ENCODE measurements at places on chromosomes 5 and 9.

- no peak for DNase-seq
Measured at GRCh38 chr5:125583321-125584139, 837.1 kb upstream of the ZNF608 start.

GRCh38 chr5:102018690-102019089 lies 277.4 kb downstream of the SLCO4C1 start:
- no peak for DNase-seq

- no peak for DNase-seq
Measured at GRCh38 chr9:20244271-20244670, 378.0 kb downstream of the MLLT3 start.

DNA sequence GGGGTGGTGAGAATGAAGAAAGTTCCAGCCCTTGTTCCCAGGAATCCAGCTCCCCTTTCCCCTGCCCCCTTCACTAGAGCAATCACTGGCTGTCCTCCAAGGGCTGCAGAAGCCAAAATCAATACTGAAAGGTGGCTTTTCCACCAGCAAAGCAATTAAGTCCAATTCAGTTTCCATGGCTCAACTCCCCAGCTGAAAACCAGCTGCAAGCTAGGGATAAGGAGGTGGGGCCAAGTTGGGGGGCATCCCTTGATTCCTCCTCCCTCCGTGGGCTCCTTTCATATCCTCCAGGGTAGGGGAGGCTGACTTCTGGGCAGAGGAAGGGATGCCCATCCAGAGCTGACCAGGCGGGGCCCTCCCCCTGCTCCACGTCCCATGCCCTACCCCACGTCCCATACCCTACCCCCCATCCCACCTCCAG lies 22.7 kb downstream of the CAMK2A start:
- DNase-seq, result no peak

DNA sequence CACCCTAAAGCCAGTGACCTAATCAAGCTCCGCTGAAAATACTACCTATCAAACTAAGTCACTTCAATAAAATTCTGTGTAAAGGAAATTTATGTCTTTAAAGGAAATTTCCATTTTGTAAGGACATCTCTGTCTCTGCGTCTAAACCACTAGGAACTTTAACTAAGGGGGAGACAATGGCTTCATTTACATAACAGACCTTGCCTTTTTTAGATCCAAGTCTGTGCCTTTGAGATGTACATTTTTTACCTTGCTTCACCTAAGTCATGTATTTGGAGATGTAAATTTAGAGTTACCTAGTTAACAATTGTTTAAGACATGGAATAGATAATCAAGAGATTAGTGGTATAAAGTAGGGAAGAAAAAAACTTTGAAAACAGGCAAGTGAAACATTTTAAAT lies 10.2 kb upstream of the GLT6D1 start:
- DNase-seq, result no peak

GRCh38 chr5:93607367-93608258 lies 24.6 kb downstream of the NR2F1 start:
- DNase-seq, result peak; percentile 53

DNA sequence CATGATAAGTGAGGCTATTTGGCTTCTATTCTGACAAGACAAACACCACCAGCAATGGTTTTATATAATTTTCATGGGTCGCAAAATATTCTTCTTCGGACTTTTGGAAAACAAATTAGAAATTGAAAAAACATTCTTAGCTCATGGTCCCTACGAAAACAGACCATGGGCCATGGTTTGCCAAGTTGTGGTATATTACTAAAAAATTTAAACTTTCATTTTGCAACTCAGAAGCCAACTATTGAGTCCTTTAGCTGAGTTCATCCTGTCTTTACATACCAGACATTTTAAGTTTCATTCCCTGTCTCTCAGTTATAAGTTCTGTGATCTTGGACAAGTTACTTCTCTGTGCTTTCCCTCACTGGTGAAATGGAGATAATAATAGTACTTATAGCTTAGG lies 198.1 kb downstream of the CSNK1G3 start:
- no peak for DNase-seq

- no peak for DNase-seq
Measured at GRCh38 chr9:113368982-113369854, 7.6 kb downstream of the HDHD3 start.

GRCh38 chr5:17096952-17097695 lies 120.3 kb upstream of the BASP1 start:
- DNase-seq, result no peak

- DNase-seq, result peak; percentile 21
Measured at GRCh38 chr5:160463740-160464465, 42.2 kb downstream of the PTTG1 start.

- no peak for DNase-seq
Measured at GRCh38 chr9:77956555-77956954, 75.1 kb downstream of the GNAQ start.

DNA sequence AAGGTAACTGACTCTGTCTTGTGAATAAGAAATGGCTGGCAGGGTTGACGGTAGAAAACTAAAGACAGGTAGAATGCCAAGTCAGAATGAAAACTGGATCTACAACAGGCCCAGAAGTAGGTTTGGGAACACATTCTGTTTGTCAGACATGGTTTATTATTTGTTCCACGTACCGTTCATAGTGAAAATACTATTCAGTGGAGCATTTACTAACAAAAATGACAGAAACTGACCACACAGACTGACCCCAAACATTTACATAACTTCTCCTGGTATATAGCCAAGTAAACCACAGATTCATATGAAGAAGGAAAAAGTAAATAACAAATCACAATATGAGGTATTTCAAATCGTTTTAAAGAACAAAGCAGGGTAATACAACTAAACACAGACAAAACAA lies 73.7 kb downstream of the SLC38A9 start:
- DNase-seq, result no peak

DNA sequence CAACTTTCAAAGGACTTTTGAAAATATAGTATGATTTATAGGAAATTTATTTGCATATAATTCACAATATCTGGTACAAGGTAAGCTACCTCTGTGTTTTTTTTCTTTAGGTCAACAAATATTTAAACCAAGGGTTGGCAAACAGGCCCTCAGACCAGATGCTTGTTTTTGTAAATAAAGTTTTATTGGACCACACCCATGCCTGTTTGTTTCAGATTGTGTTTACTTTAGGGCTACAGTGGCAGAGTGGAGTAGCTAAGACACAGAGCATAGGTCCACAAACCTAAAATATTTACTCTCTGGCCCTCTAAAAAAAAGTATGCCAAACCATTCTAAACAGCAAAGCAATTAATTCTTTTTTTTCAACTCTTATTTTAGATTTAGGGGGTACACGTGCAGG lies 119.7 kb upstream of the CCDC152 start:
- no peak for DNase-seq

DNA sequence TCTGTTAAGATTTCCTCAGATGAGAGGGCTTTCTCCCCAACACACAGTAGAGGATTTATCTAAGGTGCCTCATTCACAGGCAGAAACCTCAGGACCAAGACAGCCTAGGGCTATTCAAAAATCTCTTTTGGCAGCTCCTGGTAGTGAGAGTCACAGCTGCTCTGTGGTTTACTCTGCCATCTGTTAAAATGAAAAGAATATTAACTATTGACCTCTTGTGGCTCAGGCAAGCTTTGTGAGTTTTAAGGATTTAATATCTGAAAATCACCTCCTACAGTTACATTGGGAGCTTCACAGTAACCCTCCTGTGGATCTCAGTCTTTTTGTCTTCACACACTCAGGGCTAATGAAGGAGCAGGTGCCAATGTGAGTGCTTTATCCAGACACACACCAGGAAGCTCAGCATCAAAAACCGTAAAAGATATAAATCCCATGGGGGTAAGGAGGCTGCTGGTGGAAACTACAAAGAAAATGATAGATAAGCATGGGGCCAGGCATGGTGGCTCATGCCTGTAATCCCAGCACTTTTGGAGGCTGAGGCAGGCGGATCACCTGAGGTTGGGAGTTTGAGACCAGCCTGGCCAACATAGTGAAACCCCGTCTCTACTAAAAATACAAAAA lies 29.7 kb downstream of the PPP1R2B start:
- no peak for DNase-seq

DNA sequence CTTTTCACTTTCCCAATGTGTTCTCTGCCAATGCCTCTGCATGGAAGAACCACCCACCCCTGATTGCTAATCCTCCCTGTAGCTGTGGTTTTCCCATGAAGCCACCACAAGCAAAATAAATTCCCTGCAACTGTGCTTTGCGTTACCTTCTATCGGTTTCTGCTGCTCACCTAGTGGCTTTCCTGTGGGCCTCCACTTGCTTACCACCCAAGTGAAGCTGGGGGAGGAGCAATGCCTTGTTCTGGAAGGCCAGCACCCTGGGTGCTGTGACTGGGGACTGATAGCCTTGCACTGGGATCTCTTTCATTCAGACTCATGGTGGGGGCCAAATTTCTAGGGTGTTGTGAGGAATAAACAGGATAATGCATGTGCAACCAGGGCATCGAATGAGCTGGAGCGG lies 56.3 kb upstream of the GDNF start:
- DNase-seq, result no peak

DNA sequence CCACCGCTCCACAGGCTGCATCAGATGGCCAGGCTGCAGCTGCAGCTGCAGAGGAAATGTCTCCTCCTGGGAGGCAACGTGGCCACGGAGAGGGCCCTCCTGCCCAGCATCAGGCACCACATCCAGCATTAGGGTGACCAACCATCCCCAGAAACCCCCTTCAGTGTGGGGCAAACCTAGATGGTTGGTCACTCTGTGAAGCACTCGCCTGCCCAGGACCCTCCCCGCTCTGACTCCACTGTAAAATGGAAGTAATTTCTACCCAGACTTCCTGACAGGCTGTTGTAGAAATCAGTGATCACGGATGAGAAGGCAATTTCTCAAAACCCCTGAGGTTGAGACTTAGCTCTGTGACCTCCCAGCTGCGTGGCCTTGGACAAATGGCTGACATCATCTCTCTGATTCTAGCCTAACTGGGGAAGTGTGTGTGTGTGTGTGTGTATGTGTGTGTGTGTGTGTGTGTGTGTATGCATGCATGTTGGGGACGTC lies 31.6 kb downstream of the B4GALT1 start:
- DNase-seq, result no peak

DNA sequence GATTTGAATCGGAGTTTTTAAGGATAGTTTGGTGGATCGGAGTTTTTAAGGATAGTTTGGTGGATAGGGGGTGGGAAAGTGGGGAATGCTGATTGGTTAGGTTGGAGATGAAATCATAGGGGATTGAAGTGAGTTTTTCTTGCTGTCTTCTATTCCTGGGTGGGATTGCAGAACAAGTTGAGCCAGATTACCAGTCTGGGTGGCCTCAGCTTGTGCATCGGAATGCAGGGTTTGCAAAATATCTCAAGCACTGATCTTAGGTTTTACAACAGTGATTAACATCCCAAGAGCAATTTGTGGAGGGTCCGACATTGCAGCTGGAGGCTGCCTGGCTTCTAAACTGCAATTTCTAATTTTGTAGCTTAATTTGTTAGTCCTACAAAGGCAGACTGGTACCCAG lies 23.1 kb upstream of the NXNL2 start:
- no peak for DNase-seq

- no peak for DNase-seq
Measured at GRCh38 chr9:34177593-34178435, 1.0 kb upstream of the UBAP1 start.

DNA sequence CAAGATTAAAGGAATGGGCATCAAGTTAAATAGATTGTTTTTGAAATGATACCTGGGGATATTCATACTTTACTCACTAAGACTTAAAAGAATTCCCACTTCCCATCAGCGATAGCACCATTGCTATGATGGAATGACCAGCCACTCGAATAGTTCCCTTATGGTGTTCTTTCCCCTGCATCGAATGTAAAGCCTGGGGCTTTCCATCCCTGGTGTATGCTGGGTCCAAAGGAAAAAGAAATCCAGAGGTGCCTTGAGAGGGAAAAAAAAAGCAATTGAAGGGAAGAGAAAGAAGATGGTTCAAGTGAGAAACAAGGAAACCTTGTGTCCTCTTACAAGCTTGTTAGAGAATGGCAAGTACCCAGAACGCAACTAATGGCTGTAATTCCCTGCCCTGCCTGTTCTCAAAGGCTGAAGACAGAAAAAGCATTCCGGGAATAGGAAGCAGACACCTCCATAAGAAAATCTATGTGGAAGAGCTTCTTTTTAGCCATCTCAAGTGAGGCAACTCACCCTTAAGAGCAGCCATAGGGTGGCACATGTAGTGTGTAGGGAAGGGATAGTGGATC lies 351.1 kb upstream of the DAB2 start:
- no peak for DNase-seq

DNA sequence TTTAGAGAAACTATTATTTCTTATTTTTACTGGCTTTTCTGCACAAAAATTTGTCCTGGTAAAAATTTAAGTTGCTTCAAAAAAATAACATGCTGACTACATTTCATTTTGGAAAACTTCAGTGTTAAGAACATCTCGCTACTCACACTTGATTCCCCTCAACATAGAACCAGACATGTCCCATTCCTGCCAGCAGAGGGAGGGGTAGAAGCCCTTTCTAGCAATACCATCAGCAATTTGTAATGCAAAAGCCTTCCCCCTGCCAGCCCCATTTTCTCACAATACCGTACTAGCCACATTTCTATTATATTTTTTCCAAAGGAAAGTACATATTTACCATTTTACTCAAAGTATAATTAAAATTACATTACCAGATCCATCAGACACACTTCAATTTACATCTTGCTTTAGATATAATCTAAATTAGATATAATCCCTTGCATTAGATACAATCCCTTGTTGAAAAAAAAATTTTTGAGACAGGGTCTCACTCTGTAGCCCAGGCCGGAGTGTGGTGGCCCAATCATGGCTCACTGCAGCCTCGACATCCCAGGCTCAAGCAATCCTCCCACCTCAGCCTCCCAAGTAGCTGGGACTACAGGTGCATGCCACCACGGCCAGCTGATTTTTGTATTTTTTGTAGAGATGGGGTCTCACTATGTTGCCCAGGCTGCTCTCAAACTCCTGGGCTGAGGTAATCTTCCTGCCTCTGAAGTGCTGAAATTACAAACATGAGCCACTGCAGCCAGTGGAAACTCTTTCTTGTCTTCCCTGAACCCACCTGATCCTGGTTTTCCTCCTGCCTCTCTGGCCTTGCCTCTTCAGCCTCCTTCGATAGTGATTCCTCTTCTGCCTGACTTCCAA lies 39.6 kb upstream of the IDNK start:
- DNase-seq, result peak; percentile 45

- no peak for DNase-seq
Measured at GRCh38 chr5:79794347-79794746, 104.7 kb downstream of the CMYA5 start.

- no peak for DNase-seq
Measured at GRCh38 chr9:91580136-91580535, 156.5 kb upstream of the NFIL3 start.

DNA sequence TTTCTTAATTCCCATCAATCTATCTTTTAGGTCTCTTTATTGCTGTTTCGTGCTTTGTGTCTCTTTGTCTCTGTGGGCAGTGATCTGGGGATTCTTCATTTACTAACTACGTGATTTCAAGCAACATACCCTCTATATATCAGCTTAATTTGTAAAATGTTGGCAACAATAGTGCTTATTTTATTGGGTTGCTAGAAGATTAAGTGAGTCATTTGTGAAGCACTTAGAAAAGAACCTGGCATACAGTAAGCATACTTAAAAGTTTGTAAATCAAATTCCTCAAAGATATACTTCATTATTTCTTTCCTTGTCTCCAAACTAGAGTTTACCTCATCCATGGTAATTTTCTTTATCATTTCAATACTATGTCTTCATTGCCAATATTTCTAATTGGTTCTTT lies 669.7 kb downstream of the MAT2B start:
- DNase-seq, result no peak

GRCh38 chr5:168443950-168444700 lies 42.1 kb upstream of the RARS1 start:
- no peak for DNase-seq

- DNase-seq, result no peak
Measured at GRCh38 chr5:146055432-146055831, 49.9 kb downstream of the PLAC8L1 start.

GRCh38 chr9:134688231-134688630 lies 46.6 kb downstream of the COL5A1 start:
- no peak for DNase-seq

Measured in KBM-7 (cell line).